ENCODE measurements at places on chromosomes 16 and 17.

- no peak for DNase-seq
Measured at GRCh38 chr17:10532026-10532425, 13.7 kb upstream of the MYH1 start.

DNA sequence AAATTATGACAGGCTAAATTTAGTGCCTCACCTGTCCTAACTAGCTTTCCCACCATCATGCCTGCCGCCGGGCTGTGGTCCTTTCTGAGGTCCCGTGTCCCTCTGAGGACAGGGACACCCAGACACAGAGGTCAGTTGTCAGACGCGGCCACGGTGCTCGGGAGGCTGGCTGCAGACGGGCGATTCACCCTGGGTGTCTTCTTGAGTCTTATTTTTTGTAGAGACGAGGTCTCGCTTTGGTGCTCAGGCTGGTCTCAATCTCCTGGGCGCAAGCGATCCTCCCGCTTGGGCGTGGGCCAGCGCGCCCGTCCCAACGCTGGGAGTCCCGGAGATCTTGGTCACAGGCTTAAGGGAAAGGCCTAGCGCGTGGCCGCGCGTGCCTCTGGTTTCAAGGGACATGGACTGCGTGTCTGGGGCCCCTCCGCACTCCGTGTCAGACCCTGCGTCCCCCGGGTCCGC is 797 bp upstream of the RAB11FIP3 start:
- no peak for DNase-seq

GRCh38 chr17:71409712-71410111 is 711.1 kb upstream of the SOX9 start:
- DNase-seq: peak; percentile 55

- DNase-seq: no peak
Measured at GRCh38 chr17:72943826-72944689, 148.4 kb downstream of the SLC39A11 start.
